ENCODE measurements at places on chromosomes 13 and 19. TPM values are rescaled to one million over a fixed set of nuclear protein-coding genes. Genes with fewer than 3 reads are reported as not detected.

DNA sequence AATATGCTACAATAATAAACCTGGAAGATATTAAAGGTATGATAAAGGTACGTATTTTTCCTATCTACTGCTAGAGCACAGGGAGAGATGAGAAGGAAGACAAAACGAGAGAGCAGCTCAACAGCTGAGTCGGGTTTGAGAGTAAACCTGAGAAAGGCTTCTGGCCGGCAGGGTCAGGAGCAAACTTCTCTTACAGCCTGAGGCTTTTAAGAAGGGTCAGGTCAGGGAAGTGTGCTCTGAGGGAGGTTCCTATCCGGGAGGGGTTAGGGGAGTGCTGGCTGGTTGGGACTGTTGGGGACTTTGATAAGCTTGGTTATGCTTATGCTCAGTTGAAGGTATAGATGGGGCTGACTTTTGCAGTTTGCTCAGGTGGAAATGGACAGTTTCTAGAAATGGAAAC is 77.7 kb upstream of the PRR20A start:
- H3K36me3 ChIP-seq: no peaks in the 10 kb centered on the region
- no peak for DNase-seq
- no peaks in the 10 kb centered on the region for H3K27me3 ChIP-seq
- no peak overlapping the region for H3K27ac ChIP-seq

- DNase-seq: no peak
- no peaks in the 10 kb centered on the region for H3K27me3 ChIP-seq
- peaks cover 13% of the 10 kb centered on the region for H3K4me1 ChIP-seq
- no peak overlapping the region for H3K4me3 ChIP-seq
- H3K36me3 ChIP-seq: peaks cover 58% of the 10 kb centered on the region
- H3K27ac ChIP-seq: no peak overlapping the region
These were observed 4.1 kb downstream of the POP4 start for GRCh38 chr19:29610213-29610573.

DNA sequence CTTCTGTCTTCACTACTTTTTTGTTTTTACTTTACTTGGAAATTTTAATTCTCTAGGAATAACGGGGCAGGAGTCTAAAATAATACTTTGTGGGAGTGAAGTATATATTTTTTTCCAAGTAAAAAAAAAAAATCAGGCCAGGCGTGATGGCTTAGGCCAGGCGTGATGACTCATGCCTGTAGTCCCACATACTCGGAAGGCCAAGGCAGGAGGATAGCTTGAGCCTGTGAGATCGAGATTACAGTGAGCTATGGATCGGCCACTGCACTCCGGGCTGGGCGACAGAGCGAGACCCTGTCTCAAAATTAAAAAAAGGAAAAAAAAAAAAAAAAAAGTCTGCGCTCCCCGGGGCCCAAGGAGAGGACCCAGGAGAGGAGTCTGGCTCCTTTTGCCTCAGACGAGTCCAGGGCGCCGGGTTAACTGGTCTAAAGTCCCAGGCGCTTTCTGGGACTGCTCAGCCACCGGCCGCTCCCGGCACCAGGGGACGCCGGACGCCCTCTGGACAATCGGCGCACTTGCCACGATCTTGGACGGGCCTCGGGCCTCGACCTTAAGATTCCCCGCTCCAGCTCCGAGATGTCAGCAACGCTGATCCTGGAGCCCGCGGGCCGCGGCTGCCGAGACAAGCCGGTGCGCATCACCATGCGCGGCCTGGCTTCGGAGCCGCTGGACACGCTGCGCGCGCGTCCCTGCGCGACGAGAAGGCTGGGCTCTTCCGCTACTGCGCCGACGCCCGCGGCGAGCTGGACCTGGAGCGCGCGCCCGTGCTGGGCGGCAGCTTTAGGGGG is 2.7 kb upstream of the ZFP82 start:
- no peak for DNase-seq
- H3K4me1 ChIP-seq: peaks cover 13% of the 10 kb centered on the region
- H3K36me3 ChIP-seq: no peaks in the 10 kb centered on the region
- H3K27ac ChIP-seq: no peak overlapping the region

- DNase-seq: no peak
- H3K27ac ChIP-seq: no peak overlapping the region
- no peaks in the 10 kb centered on the region for H3K4me1 ChIP-seq
- H3K27me3 ChIP-seq: no peaks in the 10 kb centered on the region
These were observed 38.5 kb downstream of the SOX21 start for GRCh38 chr13:94673851-94674250.

DNA sequence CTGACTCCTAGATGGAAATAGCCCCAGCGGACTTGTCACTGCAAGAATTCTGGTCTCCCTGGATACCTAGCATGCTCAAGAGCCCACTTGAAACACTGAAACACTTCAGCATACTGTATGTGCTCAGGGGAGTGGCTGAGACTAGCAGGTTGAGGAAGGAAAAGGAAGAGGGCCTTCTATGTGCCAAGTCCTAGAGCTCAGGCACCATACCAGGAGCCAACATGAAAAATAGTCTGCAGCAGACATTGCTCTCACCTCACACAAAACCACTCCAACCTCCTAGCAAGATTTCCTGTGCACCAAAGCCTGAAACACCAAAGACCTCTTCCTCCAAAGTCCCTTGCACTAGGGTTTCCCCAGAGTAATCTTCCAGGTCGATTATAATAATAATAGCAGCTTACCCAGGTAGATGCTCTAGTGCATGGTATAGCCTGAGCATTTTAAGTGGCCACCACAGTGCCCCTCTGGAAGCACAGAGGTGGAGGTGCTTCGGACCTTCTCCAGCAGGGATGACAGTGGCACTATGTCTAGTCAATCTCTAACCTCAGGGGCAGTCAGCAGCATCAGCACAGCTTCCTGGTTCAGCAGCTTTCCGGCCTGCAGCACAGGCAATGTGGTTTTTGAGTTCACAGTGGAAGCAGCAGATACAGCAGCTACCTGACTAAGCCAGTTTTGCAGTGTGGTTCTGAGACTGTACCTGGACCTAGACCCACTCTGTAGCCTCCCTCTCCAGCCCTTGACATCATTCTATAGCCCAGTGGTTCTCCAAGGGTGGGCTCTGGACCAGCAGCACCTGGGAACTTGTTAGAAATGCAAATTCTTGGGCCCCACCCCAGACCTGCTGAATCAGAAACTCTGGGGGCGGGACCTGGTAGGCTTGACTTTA is 45.6 kb upstream of the UBE2L5 start:
- peaks cover 14% of the 10 kb centered on the region for H3K4me1 ChIP-seq
- no peaks in the 10 kb centered on the region for H3K27me3 ChIP-seq
- H3K27ac ChIP-seq: no peak overlapping the region
- DNase-seq: no peak
- H3K36me3 ChIP-seq: no peaks in the 10 kb centered on the region

DAND5 gene
- total RNA-seq: not detected

ONECUT3 gene
- total RNA-seq: not detected

TRIP10 gene
- 80.7 TPM for total RNA-seq

PROZ gene
- not detected for total RNA-seq
